ENCODE measurements at places on chromosomes 2 and 18.

GRCh38 chr18:25248755-25249154 is 103.2 kb downstream of the ZNF521 start:
- no peak for DNase-seq

- DNase-seq = no peak
These were observed 391.9 kb downstream of the RND3 start for GRCh38 chr2:150095361-150096095.

- no peak for DNase-seq
These were observed 64.1 kb downstream of the BCL2L11 start for GRCh38 chr2:111184725-111185310.

GRCh38 chr2:229313591-229313990 is 42.5 kb upstream of the PID1 start:
- DNase-seq = no peak

- no peak for DNase-seq
These were observed 33.9 kb downstream of the CD8B2 start for GRCh38 chr2:106521016-106521415.

DNA sequence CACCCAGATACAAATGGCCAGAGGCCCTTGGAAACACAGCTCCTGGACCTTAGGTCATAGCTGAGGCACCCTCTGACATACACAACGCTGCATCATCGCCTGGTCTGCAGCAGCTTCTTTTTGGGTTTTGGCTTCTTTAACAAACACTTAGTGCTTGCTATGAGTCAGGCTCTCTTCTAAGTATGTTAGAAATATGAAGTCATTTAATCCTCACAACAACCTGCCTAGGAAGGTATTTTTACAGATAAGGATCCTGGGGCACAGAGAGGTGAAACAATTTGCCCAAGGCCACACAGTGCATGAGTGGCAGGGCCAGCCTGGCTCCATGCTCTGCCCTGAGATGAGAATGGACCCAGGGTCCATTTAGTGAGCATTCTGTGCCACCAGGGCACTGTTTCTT is 96.6 kb downstream of the TMEM17 start:
- DNase-seq = no peak

DNA sequence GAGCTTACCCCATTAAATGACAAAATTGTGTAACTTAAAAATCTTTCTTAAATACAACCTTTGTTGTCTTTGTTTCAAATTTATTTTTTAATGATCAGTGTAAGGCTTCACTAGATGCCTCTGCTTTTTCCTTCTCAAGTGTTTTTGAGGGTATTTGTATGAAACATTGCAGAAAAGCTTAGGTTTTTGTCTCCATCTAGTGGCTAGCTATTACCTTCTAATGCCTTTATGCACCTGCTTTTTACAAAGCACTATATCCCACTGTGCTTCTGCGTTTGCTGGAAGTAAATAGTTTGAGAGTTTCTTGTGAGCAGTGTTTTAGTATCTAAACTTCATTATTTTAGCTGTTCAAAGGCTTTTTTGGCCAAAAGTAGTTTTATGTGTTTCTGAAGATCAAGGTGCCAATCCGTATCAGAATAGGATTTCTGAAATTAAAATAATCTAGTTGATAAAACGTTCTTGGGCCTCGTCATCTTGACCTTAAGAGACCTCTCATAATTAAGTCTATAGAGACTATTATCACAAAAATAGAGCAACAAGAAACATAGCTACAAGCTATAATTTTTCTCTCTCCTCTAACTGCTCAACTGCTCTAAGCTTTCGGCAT is 47.0 kb downstream of the IWS1 start:
- DNase-seq = peak; percentile 49

DNA sequence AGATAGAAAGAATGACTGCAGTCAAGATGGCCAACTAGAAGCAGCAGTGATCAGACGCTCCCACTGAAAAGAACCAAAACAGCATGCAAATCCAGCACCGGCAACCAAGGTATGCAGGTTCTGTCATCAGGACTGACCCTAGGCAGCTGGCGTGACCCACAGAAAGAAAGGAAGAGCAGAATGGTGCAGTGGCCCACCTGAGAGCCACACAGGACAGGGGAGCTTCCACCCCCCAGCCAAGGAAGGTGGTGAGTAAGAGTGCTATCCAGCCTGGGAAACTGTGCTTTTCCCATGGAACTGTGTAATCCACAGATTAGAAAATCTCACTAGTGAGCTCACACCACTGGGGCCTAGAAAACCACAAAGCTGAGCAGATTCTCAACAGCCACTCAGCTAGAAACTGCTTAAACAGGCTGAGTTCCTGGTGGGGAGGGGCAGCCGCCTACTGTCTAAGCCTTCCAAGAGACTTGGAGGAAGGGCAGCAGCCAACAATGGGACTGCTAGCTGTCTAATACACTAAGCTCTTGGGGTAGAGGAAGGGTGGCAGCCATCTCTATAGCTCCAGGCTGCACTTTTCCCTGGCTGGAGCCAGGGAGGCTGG is 127.9 kb downstream of the EVA1A start:
- no peak for DNase-seq

- DNase-seq = no peak
These were observed 73.2 kb downstream of the ASB1 start for GRCh38 chr2:238499731-238500580.

- no peak for DNase-seq
These were observed 398.7 kb downstream of the DSEL start for GRCh38 chr18:67117804-67118203.

GRCh38 chr2:27001950-27002349 is 30.8 kb upstream of the TMEM214 start:
- no peak for DNase-seq

DNA sequence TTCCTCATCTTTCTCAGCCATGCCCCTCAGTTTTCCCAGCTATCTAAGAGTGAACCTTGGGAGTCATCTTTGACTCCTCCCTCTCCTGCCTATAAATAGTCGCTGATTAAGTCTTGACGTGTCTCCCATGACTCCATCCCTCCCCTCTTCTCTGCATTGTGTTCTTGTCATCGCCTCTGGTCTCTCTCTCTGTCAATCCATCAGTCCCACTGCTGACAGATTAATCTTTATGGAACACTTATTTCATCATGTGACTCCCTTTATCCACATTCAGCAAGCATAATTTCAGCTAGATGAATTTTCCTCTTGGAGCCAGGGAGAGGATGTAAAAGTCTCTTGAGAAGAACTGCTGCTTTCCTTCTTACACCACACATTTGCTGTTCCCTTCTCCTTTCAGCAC is 9.4 kb downstream of the ADAM23 start:
- no peak for DNase-seq

DNA sequence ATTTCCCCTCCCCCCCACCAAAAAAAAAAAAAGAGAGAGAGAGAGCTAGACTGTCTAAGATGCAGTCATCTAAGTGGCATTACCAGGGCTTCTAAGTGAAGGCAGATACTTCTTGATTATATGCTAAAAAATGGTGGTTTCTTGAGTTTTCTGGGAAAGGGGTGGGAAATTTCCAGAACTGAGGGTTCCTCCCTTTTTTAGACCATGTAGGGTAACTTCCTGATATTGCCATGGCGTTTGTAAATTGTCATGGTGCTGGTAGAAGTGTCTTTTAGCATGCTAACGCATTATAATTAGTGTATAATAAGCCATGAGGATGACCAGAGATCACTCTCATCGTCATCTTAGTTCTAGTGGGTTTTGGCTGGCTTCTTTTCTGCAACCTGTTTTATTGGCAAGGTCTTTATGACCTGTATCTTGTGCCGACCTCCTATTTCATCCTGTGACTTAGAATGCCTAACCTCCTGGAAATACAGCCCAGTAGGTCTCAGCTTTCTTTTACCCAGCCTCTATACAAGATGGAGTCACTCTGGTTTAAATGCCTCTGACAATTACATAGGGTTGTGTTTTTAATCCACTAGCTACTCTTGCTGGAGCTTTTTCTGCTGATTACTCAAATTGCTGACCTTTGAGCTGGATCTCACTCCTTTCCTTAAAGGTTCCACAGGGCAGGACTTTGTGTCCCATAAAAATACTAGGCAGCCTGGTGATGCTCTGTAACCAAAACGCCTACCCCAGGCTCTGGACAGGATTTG is 30.4 kb upstream of the PROKR1 start:
- no peak for DNase-seq

DNA sequence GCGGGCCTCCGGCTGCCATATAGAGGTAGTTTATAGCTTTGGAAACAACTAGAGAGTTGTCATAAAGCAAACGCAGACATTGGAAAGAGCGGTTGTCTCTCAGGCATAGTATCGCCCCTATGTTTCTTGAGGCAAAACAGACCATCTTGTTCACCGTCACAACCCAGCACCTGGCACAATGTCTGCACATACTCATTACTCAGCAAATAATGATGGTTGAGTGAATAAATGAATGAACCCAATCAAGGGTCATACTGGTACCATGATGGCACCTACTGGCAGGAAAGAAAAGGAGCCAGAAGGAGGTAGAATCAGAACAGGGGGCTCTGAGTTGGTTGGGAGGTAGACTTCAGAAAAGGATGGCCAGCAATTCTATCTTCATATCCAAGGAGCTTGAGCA is 118.5 kb downstream of the ANTXR1 start:
- no peak for DNase-seq

DNA sequence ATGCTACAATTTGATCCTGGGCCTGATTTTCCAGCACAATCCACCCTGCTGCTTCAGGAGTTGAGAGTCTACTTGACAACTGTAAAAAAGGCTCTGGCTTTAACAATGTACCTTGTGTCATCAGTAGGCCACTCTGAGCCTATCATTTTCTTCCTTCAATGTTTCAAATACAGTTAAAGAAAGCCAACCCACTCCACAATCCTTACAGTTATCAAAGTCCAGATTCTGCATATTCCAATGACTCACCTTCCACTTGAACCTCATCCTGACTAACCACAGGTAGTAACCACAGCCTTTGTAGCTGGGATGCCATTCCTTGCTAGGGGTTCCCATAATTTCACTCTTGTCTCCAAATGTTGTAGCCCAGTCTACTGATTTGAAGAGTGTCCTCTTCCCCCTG is 35.5 kb upstream of the AQP4 start:
- no peak for DNase-seq

DNA sequence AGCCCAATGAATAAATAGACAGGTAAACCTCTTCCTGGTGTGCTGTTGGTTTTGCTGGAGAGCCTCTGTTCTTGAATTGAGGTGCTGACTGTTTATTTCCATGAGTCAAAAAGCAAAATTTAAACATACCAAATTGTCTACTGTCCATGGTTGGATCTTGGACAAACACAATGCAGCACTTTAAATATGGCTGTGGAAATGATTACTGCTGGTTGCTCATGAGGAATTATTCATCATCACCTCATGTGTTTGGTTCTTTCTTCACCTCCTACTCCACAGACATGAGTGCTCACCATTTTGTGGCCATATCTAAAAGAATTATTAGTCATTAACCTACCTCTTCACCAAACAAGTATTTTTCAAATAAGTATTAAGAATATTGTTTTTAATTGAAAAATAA is 85.3 kb upstream of the GALNT5 start:
- DNase-seq = no peak

DNA sequence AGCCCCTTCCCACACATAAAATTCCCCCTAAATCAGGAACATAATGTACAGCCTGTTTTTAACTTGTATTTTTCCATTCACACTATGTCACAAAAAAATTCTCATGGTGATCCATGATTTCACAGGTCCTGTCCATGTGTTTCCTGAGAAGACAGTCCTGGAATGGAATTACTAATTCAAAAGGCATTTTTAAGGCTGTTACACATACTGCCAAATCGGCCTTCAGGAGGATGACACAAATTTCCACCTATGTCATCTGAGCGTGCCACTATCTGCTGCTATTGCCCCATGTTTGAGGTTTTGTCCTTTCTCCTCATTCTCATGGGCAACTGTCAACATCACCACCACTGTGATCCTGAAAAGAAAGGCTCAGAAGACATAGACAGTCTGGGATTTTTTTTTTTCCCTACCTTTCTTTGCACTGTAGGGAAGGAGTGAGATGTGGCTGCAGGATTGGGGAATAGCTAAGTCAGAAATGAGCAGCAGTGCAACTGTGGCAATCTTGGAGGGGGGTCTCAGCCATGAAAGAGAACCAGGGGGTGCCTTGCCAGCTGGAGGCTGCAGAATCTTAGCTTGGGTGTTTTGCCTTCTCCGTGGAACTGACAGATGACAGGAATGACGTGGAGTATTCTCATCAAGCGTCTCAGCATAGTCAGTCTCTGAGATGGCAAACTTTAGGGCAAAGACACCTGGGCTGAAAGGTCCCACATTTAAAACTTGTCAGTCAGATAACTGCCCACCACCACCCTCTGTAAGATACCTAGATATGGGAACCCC is 73.4 kb downstream of the MARCHF4 start:
- DNase-seq = no peak

- DNase-seq = no peak
These were observed 134.8 kb upstream of the HNRNPA3 start for GRCh38 chr2:177077778-177078177.

- no peak for DNase-seq
These were observed 66.1 kb downstream of the TPO start for GRCh38 chr2:1479346-1479745.

- no peak for DNase-seq
These were observed 32.5 kb downstream of the ARL5A start for GRCh38 chr2:151795646-151796240.

- no peak for DNase-seq
These were observed 80.1 kb upstream of the EPB41L5 start for GRCh38 chr2:119932809-119933208.

- no peak for DNase-seq
These were observed 48.1 kb downstream of the MAIP1 start for GRCh38 chr2:200003444-200003843.

DNA sequence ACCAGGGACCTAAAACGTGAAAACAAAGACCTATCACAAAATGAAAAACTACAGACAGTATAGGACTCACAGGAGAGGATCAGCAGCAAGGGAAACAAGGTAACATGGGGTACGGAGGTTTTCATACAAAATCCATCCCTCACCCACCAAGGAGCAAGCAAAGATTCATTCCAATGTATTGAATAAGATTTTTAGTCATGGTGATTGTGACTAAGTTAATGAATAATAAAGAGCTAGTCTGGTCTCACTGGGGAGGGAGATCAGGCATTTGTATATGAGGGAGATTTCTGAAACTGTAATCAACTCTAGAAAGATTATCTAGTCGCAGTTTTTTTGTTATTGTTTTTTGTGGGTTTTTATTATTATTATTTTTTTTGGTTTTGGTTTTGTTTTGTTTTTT is 336.5 kb upstream of the MMADHC start:
- DNase-seq = no peak

DNA sequence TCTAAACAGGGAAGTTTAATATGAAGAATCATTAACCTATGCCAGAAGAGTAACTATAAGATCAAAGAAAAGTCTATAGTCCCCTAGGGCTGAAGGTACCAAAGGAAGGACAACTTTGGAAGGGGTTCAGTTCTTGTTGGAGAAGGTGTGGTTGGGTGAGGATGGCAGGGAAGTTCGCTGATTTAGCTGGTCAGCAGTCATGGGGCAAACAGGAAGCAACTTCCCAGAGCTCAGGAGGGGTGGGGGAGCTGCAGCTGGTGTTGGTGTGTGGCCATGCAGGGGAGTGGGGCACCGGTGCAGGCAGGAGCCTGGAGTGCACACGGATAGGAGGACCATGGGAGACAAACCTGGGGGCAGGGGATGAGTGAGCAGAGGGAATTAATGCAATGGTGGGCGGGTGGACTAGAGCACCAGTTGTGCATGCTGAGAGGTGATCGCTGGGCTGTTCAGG is 34.0 kb downstream of the FHOD3 start:
- no peak for DNase-seq

Measured in NCI-H1436 (cell line).